ENCODE measurements at places on chromosomes 6 and 20.

DNA sequence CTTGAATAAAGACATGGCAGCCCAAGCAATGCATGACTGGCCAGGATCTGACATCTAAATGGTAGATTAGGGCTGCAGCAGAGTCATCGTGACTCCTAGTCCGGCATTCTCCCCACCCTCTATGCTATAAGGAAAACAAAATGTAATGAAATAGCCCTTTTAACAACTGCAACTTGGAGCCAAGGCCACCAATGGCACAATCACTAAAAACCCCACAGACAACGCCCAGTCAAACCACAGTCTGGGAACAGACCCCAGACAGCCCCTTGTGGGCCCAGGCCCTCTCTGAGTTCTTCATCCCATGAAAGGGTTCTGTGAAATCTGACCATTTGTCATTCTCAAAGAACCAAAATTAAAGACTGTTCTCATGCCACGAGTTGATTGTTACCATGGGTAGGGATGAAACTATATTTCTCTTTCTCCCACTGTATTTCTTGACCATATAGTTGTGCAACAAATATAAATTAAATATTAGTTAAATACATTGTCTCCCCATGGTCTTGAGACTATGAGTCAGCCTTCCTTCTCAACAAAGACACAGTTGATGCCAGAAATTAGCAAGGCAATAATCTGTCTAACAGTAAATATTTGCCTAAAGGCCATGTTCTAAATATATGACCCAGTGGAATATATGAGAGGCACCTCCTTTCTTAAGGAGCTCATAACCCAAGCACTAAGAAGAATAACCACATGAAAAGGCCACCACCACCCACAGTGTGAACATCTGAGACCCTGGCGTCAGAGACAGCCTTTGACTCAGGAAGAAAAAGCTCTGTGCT lies 85.6 kb upstream of the SSTR4 start:
- no peak for DNase-seq

DNA sequence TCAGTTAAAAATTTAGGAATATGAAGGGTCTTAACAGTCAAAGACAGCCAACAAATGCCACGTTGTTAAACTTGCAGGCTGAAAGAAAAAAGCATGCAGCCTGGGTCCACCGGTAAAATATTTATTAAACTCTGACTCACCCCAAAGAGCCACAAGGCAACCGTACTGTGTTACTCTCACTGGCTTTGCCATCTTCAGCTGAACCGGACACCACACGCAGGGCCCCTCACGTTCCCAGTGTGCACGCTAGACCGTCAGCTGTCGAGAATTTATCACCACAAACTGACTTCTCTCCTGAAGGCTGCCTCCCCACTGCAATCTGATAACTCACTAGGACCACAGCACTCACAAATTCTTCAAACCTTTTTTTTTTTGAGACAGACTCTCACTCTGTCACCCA lies 30.7 kb downstream of the HUS1B start:
- no peak for DNase-seq

- DNase-seq, result no peak
These were observed 355.5 kb downstream of the PRKN start for GRCh38 chr6:162372106-162372505.

DNA sequence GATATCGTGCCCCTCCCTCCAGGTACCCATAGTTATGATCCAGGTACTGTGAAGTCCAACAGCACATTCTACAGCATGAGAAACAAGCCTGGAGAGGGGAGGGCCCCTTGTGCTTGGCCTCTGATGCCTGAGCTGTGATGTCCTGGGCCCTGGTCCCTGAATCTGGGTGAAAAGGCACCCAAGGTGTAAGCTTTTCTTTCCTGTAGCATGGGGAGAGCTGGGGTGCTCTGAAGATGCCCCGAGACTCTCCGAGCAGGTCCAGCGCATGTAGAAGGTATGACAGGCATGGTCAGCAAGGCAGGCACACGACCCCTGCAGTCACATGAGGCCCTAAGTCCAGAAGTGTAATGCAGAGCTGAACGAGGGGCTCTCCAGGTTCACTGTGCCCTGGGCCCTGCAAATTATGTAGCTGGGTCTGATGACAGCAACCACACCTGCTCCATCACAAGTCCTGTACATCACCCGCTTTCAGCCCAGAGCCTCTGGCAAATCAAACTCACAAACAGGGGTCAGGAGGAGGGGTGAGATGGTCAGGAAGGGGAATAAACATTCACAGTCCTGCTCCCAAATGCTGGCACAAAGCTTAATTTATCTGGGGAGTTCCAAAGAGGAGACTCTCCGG lies 1.8 kb upstream of the CTSZ start:
- DNase-seq, result no peak

DNA sequence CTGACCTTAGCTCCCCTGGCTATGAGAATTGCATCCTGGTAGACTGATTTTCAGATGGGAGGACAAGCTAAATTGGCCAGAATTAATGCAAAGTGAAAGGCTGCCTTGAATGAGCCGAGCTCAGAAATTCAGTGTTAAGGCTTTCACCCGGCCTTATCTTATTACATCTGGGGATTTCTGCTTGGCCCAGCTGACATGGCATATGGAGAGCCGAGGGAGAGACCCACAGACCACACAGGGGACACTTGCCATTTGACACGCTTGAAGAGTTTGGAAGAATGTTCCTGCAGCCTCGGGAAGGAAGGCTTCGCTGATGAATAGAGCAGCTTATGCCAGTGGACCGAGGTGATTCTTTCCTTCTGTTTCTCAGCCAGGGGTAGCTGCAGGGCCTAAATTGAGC lies 9.0 kb downstream of the MOCS3 start:
- no peak for DNase-seq

DNA sequence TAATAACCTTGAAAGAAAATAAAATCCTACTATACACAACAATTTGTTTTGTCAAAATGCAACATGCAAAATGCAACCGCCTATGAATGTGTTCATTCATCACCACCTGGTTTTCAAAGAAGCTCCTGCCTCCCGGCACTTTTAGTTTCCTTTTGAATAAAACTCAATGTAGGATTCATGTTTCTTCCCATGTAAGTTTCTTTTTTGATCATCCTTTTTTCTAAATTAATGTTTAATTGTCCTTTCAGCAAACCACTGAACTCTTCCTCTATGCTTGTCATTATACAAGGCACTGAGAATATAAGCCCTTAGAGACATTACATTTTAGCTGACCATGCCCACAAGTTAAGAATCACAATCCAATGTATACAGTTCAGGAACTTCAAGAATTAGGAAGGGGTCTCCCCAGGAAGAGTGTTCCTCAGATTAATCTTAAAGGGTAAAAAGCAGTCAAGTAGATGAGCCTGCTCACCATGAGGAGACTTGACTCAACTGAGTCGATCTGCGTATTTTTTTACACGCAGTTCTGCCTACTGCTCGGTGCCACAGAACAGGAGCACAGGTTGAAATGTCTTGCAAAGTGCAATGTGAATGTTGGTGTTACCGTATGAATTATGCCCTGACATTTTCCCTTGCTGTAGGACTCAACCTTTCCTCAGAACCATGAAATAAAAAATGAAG lies 7.2 kb upstream of the THEMIS start:
- no peak for DNase-seq

DNA sequence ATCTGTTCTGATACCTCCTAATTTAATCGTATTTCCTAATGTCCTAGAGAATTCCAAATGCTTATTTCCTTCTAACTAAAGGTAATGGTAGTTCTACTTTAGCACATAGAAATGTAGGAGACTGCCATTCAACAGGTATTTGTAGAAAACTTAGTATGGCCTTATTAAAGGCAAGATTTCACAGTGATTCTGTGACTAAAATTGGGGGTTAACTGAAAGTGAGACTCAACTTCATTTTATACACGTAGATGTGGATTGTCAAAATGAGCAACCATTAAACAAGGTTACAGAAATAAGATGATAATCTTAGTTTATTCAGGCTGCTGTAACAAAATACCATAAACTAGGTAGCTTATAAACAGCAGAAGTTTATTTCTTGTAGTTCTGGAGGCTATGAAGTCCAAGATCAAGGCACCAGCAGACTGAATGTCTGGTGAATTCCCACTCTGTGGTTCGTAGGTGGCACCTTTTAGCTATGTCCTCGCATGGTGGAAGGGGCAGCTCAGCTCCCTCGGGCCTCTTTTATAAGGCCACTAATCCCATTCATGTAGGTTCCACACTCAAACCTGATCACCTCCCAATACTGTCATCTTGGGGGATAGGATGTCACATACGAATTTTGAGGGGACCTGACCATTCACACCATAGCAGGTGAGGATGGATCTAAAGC lies 38.7 kb downstream of the TAB2 start:
- no peak for DNase-seq
